Stimulated activated CD8-positive, alpha-beta memory T cell treated with anti-CD3 and anti-CD28 coated beads, Interleukin-12 subunit alpha, Interleukin-12 subunit beta, amount 100 ng/mL, for 4 hours (primary cell): ENCODE measurements at places on chromosomes 6 and 20.

DNA sequence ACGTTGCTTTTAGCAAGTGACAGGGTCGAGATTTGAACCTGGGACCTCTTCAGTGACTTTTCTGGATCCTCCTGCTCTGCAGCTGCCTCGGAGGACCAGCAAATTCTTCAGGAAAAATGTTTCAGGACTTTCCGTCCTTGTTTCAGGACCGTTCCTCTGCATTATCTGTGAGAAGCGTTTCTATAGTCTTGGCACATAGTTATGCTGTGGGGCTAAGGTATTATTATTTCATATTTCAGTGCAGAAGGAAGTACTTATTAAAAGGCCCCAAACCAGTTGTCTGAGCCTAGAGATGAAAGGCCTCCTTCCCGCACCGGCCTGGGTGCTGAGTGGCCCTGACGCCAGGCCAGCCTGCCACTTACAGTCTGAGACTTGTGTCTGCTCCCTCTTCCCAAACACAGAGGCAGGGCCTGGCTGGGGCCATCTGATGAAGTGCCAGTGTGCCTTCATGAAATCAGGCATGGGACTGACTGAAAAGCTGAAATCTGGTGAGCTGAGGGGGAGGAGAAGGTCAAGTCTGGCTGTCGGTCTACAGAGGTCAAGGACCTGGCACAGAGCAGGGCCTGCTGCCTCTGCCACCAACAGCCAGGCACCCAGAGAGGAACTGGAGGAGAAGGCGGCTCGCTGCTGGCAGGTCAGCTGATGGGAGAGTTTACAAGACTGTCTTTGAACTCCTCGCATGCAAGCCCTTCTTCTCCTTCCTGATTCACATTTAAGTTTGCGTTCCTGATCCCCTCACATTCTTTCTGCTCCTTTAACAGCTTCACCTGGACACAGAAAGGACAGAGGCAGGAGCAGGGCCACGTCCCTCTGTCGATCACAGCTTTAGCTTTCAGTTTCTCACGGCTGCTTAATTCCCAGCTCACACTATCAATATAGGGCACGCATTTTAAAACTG, 8.9 kb upstream of the QKI start:
- no peak for DNase-seq

DNA sequence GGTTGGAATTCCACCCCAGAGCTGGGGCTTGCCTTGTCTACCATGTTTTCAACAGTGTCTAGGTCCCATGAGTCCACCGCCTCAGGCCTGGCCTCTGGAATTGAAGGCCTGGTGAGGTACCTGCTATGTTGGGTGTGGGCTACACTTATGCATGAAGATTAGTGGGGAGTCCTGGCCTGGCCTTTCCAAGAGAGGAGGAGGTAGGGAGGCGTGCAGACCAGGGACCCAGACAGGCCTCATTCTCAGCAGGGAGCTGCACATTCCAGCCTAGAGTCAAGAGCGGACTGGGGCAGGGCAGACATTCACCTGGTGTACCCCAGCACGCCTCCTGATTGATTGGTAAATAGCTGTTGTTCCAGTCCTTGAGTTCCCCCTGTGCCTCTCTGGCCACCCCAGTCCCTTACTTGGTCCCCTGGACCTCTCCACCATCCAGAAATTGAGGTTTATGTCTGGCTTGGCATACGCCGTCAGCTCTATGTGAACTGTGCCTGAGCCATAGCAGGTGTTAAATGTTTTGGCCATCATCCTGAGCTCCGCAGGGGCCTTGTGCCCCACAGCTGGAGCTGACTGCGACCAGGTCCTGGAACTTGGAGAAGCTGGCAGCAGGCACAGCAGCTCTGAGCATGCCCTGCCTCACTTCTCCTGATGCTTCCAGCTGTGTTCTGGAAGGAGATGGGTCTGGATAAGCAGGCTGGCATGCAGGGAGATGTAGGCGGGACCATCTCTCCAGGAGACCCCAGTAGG, 8.2 kb upstream of the VEGFA start:
- no peak for DNase-seq

DNA sequence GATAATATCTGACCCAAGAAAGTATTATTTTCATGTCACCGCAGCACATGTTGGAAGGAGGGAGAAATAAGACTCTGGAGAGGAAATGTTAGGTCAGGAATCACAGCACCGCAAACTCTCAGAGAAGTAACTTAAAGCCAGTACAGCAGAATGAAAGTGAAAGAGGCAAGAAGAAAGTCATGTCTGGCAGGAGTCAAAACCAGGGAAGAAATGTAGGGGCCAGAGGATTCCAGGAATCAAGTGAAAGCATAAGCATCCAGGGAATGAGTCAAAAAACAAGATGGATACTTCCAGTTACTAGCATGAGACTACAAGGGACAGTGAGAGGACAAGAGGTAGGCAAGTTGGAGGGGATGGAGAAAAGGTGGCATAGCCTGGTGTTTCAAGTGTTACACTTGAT, 80.4 kb downstream of the AK9 start:
- DNase-seq = no peak

DNA sequence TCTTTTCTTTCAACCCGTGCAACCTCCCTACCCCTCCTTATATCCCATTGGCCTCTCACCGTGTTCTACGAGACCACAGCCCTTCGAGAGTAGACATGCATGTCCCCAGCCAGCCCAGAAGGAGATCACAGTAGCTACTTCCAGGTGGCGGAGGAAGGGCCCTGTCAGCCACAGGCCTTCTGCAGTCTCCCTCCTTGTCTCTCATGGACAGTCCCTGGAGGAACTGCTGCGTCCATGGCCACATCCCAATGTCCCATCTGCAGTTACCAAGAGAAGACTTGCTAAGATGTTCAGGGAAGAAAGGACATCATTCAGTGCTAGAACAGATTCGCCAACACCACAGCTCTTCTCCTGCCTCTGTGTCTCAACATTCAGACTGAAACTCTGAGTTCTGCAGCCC, 61.6 kb upstream of the QKI start:
- DNase-seq = no peak

DNA sequence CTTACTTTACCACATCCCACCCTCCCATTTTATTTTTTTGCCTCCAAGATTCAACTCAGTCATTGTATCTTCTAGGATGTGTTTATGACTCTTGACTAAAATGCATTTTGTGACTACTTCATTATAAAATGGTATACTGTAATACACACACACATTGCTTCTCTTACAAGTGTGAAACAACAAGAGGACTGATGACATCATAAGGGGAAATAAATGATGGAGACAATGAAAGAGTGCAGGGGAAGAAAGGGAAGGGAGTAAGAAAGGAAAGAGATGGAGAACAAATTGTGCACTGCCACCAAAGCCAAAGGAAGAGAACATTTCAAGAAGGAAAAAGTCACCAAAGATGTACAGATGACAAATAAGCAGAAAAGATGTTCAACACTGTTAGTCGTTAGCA, 102.6 kb downstream of the CD164 start:
- DNase-seq = no peak
